ENCODE measurements at places on chromosomes 16 and 17.

GRCh38 chr16:50539822-50540710 lies 8.1 kb upstream of the NKD1 start:
- no peak for DNase-seq

- no peak for DNase-seq
Measured at GRCh38 chr16:86048221-86048620, 149.3 kb downstream of the IRF8 start.

- no peak for DNase-seq
Measured at GRCh38 chr16:83701494-83701893, 106.3 kb upstream of the HSBP1 start.

DNA sequence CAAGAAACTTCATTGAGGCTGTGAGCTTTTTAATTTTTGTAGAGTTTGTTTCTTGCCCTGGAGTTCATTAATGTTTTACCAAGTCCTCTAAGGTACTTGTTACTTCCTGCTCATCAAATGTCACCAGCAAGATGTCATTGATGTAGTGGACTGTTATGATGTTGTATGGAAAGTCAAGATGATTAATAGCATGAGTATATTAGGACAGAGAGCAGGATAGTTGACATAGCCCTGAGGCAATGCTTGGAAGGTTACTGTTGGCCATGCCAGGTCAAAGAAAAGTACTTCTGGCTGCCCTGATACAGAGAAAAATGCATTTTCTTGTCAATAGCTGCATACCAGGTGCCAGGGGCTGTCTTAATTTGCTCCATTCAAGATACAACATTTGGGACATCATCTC lies 6.7 kb downstream of the KRTAP1-5 start:
- no peak for DNase-seq

DNA sequence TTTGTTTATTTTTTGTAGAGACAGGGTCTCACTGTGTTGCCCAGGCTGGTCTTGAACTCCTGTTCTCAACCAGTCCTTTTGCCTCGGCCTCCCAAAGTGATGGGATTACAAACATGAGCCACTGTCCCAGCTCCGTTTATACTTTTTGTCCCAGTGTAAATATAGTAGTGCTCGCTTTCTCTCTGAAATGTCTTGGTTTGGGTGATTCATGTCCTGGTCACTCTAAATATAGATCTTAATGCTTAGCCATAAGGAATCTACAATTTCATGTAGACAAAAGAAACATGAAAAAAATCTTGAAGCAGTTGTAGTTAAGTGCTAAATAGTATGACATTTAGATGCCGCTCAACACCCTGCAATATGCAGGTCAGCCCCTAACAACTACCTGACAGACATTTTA lies 126.9 kb downstream of the KATNIP start:
- no peak for DNase-seq

GRCh38 chr17:32161506-32162365 lies 19.4 kb downstream of the RHOT1 start:
- no peak for DNase-seq

DNA sequence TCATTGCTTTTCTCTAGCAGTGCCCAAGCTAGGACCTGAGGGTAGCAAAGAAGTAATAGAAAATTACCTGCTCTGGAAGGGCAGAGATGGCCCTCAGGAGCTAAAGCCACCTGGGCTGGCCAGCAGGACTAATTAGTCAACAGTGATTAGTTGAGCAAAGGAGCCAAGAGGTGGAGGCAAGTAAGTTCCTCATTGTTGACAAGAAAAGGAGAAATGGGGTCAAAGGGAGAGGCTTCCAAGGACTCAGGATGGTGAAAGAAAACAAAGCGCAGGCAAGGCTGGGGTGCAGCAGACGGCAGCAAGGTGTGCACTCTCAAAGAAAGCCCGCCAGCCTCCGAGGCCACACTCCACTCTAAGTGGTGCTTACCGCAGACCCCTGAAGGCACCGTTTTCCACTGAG lies 44.6 kb downstream of the CMTM4 start:
- no peak for DNase-seq

GRCh38 chr17:78374631-78375274 lies 3.7 kb upstream of the PGS1 start:
- no peak for DNase-seq

Measured in stimulated activated CD8-positive, alpha-beta memory T cell treated with anti-CD3 and anti-CD28 coated beads, Interleukin-4, amount 100 ng/mL, for 1 hour (primary cell).